Thoracic aorta (tissue), 2 donors: ENCODE measurements at places on chromosomes 16 and 17. TPM values are rescaled to one million over a fixed set of nuclear protein-coding genes. Genes with fewer than 3 reads are reported as not detected.

- no peak for DNase-seq
- H3K4me3 ChIP-seq: no peak overlapping the region
- no peaks in the 10 kb centered on the region for H3K27me3 ChIP-seq
- no peaks in the 10 kb centered on the region for H3K36me3 ChIP-seq
- H3K4me1 ChIP-seq: no peaks in the 10 kb centered on the region
These were observed 33.6 kb downstream of the IRX5 start for GRCh38 chr16:54964239-54964638.

GRCh38 chr17:50887705-50888245 is 21.6 kb upstream of the TOB1 start:
- H3K4me3 ChIP-seq: no peak overlapping the region
- no peaks in the 10 kb centered on the region for H3K4me1 ChIP-seq
- no peak for DNase-seq
- no peak overlapping the region for H3K27ac ChIP-seq

DNA sequence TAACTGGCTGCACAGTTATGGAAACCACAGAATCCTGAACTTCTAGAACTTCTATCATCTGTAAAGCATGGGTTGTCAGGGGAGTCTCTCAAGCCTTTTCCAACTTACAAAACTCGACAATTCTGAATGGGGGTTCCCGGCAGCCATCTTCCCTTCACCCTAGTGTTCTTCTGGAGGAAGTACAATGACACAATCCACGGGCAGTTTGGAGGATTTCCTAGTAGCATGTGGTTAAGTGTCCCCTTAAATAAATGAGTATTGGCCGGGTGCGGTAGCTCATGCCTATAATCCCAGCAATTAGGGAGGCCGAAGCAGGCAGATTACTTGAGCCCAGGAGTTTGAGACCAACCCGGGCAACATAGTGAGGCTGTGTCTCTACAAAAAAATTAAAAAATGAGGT is 2.1 kb downstream of the SLC16A6 start:
- peaks cover 28% of the 10 kb centered on the region for H3K4me1 ChIP-seq
- H3K27me3 ChIP-seq: no peaks in the 10 kb centered on the region
- no peaks in the 10 kb centered on the region for H3K36me3 ChIP-seq
- no peak overlapping the region for H3K27ac ChIP-seq

DNA sequence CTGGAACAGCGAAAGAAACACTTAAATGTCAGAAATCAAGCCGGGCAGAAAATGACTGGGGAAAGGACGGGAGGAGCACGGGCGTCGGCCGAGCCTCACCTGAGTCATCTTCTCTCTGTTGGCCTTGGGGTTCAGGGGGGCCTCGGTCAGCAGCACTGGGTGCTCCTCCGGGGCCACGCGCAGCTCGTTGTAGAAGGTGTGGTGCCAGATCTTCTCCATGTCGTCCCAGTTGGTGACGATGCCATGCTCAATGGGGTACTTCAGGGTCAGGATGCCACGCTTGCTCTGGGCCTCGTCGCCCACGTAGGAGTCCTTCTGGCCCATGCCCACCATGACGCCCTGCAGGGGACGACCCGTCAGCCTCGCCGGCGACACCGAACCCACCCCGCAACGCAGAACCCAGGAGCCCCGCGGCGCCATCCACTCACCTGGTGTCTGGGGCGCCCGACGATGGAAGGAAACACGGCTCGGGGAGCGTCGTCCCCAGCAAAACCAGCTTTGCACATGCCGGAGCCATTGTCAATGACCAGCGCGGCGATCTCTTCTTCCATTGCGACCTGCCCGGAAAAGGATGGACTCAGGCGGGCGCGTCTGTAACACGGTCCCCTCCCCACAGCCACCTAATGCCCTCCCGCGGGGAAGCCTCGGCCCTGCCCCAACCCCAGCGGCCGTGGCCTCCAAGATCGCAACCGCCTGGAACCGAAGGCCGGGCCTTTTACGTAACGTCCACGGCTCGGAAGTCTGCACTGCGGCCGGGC is 616 bp downstream of the ACTG1 start:
- DNase-seq: no peak
- H3K27ac ChIP-seq: peak overlapping the region; percentile 93
- peaks cover 16% of the 10 kb centered on the region for H3K4me1 ChIP-seq
- peak overlapping the region; percentile 99 for H3K4me3 ChIP-seq
- no peaks in the 10 kb centered on the region for H3K27me3 ChIP-seq

GRCh38 chr16:411576-412265 is 10.0 kb downstream of the DECR2 start:
- H3K27ac ChIP-seq: no peak overlapping the region
- H3K4me1 ChIP-seq: no peaks in the 10 kb centered on the region
- H3K4me3 ChIP-seq: no peak overlapping the region

The HAS3 gene
- total RNA-seq: 1.8 TPM

DNA sequence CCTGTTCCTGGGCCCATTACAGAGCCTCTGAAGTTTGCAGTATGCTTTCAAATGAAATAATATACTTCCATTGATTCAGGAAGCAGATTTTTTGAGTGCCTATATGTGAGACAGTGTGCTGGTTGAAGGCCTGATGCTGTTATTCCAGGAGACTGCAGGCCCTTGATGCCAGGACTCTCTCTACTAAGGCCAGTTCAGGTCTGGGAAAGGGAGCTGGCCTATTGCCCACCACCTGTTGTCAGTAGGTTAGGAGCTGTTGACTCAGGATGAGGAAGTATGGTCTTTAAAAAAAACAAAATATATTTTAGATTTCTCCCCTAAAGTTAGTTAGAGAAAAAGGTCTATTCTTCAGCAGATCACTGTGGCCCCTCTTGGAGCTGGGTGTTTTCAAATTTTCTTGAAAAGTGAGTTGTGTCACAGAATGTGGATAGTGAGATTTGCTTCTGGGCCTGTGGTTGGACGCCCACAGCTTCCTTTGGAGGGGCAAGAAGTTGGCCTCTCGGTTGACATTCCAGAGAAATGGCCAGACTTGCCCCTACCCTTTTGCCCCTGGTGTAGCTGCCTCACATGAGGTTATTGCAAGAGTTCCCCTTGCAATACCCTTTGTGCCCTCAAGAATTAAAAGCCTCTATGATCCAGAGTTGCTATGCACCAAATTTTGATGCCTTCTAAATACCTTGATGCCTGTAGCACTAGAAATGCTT is 7.9 kb downstream of the ESRP2 start:
- H3K4me3 ChIP-seq: no peak overlapping the region
- no peaks in the 10 kb centered on the region for H3K4me1 ChIP-seq
- H3K27ac ChIP-seq: no peak overlapping the region
- no peaks in the 10 kb centered on the region for H3K36me3 ChIP-seq
- DNase-seq: no peak

GRCh38 chr17:68853036-68853435 is 102.2 kb downstream of the ABCA8 start:
- H3K36me3 ChIP-seq: no peaks in the 10 kb centered on the region
- no peaks in the 10 kb centered on the region for H3K4me1 ChIP-seq
- DNase-seq: no peak
- H3K27me3 ChIP-seq: no peaks in the 10 kb centered on the region

GRCh38 chr16:58040945-58041627 is 15.5 kb downstream of the MMP15 start:
- no peak for DNase-seq
- no peak overlapping the region for H3K4me3 ChIP-seq
- no peaks in the 10 kb centered on the region for H3K27me3 ChIP-seq

The EPX gene
- total RNA-seq: not detected

The CYBA gene
- total RNA-seq: 295 TPM

GRCh38 chr17:61157246-61157886 is 242.3 kb upstream of the TBX2 start:
- no peak for DNase-seq
- no peak overlapping the region for H3K4me3 ChIP-seq
- no peak overlapping the region for H3K27ac ChIP-seq
- H3K4me1 ChIP-seq: no peaks in the 10 kb centered on the region

- H3K36me3 ChIP-seq: no peaks in the 10 kb centered on the region
- no peak overlapping the region for H3K27ac ChIP-seq
- no peak overlapping the region for H3K4me3 ChIP-seq
- H3K27me3 ChIP-seq: no peaks in the 10 kb centered on the region
These were observed 74.2 kb downstream of the HAPSTR1 start for GRCh38 chr16:9165681-9166080.

DNA sequence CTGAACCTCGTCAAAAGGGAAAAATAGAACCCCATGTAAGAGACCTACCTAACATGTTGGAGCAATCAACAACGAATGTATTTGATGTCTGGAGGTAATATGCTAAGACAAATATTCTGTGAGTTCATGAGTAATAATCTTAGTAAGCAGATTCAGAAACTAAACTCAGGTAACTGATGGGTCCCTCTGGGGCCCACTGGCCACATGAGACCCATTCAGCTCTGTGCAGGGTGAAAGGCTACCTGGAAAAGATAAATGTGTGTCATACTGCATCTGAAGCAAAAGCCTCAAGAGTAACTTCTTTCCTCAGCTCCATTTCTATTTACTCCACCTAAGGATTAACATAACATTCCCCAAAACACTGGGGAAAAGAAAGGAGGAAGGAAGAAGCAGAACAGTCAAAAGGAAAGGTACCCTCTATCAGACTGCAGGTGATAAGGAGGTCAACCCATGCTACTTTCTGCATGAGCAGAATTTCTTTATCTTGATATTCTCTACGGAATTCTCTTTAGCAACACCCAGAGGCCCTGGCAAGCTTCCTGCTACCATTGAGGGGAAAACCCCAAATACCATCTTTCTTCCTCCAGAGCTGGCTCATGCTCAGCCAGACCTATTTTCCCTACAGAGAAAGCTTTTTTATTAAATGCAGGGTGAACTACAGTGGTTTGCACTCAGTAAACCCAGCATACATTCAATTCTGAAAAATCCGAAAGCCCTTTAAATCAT is 37.7 kb upstream of the ABCA6 start:
- no peaks in the 10 kb centered on the region for H3K27me3 ChIP-seq
- no peak for DNase-seq
- no peaks in the 10 kb centered on the region for H3K4me1 ChIP-seq
- H3K27ac ChIP-seq: no peak overlapping the region

The PYDC1 gene
- total RNA-seq: not detected

- no peak for DNase-seq
- H3K27ac ChIP-seq: peak within 1 kb of the TSS; percentile 2
- H3K4me1 ChIP-seq: peaks cover 12% of the 10 kb centered on the region
These were observed at the start of gene IL34 for GRCh38 chr16:70646260-70647241. IL34 (plus strand) TSS chr16:70646559; CDS start chr16:70646948, 389 bp downstream.

The FBXW10B gene
- 0.35 TPM for total RNA-seq

DNA sequence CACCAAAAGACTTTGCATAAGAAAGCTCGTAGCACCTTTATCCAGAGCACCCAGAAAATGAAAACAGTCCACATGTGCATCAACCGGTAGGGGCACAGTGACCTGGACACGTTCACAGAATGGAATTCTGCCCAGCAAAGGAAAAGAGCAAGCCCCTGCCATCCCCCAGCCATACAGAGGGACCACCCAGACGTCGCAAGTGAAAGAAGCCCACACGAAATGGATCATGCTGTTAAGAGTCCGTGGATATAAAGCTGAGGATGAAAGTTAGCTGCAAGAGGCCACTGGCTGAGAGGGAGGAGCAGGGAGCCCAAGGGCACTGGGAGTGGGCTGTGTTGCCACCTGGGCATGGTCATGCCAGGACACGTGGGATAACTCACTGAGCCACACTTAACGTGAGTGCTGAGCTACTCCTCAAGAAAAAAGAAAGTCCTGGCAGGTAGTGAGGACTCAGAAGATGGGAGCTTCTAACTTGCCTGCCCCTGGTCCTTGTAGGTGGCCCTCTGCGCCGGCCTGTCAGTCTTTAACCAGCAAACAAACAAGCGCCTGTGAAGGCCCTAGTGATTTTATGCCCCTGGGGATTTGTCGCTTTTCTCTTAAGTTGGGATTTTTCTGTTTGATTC is 190.7 kb downstream of the C16orf95 start:
- peak overlapping the region; percentile 89 for H3K27ac ChIP-seq
- no peak for DNase-seq
- H3K4me3 ChIP-seq: peak overlapping the region; percentile 50
- H3K4me1 ChIP-seq: peaks cover 48% of the 10 kb centered on the region
- H3K27me3 ChIP-seq: no peaks in the 10 kb centered on the region

DNA sequence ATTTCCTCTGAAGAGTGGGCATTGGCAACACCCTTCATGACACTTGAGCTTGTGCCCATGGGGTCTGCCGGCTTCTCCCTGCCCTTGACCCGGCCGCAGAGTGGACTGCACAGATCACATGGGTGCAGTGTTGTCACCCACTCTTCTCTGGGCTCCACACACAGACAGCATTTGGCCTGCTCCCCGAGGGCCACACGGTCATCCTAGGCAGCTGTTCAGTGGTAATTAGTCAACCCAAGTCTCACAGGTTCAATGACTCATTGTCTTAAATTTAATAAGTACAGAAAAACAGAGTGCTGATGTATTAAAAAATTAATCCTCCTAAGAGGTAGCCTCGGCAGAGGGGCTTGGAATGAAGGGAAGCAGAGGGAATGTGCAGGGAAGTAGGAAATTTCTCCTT is 204.8 kb downstream of the MSI2 start:
- no peaks in the 10 kb centered on the region for H3K27me3 ChIP-seq
- no peak overlapping the region for H3K27ac ChIP-seq
- H3K36me3 ChIP-seq: no peaks in the 10 kb centered on the region
- no peaks in the 10 kb centered on the region for H3K4me1 ChIP-seq
- no peak overlapping the region for H3K4me3 ChIP-seq

DNA sequence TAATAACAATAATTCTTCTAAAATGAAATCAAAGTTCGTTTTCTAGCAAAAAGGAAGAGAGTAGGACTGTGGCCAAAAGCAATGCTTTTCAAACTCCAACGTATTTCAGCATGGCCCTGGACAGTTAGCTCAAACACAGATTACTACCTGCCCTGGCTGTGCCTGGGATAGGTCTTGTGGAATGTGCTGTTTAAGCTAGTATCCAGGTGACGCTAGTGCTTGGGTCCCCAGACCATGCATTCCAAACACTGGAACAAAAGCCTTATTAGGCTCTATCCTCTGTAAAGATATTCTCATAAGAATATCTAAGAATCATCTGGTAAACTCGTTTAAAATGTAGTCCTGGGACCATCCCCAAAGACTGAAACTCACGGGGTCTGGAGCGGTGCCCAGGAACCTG is 52.6 kb upstream of the MEAK7 start:
- no peaks in the 10 kb centered on the region for H3K36me3 ChIP-seq
- H3K27me3 ChIP-seq: no peaks in the 10 kb centered on the region
- no peaks in the 10 kb centered on the region for H3K4me1 ChIP-seq
- H3K4me3 ChIP-seq: no peak overlapping the region
- no peak for DNase-seq

The OR3A3 gene
- not detected for total RNA-seq

- H3K27ac ChIP-seq: peak overlapping the region; percentile 55
- H3K4me3 ChIP-seq: no peak overlapping the region
- no peaks in the 10 kb centered on the region for H3K27me3 ChIP-seq
These were observed 52.0 kb upstream of the TEX2 start for GRCh38 chr17:64315032-64315490.
